ENCODE measurements at places on chromosomes 7 and 10.
A peak's percentile ranks its signal among the peaks of the same experiment; 100 is the strongest.

GRCh38 chr10:79093658-79094411 lies 25.1 kb downstream of the ZMIZ1 start:
- H3K4me3 ChIP-seq = no peak overlapping the region
- H3K4me1 ChIP-seq = peaks cover 98% of the 10 kb centered on the region
- H3K27me3 ChIP-seq = no peaks in the 10 kb centered on the region
- H3K36me3 ChIP-seq = peaks cover 7% of the 10 kb centered on the region
- peak overlapping the region; percentile 82 for H3K27ac ChIP-seq

DNA sequence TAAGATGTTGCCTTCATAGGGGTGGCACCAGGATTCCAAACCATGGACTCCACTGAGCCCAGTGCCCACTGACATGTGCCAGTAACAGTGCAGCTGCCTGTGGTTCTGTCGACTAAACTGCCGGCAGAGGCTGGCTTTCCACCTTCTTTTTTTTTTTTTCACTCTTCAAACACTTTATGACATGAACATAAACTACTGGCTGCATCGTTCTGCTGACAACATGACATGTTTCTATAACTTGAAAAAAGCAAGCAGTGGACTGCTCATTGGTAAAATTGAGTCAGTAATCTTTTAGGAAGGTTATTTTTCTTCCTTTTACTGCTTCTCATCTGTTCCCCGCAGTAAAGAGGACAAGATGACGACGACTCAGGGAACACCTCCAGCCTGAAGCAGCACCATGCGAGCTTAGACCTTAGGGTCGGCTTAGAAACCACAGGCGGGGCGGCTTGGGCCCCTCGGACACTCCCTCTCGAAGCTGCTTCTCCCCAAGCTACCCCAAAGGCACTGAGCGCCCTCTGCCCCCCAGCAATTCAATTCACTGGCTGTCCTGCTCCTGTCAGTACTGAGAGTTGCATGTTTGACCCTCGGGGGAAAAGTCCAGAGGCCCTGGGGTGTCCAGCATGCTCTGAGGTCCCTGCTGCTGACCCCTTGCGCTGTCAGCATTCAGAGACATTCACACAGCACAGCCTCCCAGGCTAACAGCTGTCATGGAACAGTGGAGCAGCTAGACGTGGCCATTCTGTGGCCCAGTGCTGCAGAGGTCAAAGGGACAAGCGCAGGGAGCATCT lies 112.5 kb downstream of the EGFR start:
- peak overlapping the region; percentile 60 for H3K27ac ChIP-seq
- H3K36me3 ChIP-seq = no peaks in the 10 kb centered on the region
- H3K27me3 ChIP-seq = no peaks in the 10 kb centered on the region
- no peak overlapping the region for H3K4me3 ChIP-seq
- peaks cover 26% of the 10 kb centered on the region for H3K4me1 ChIP-seq
- no peak for DNase-seq

DNA sequence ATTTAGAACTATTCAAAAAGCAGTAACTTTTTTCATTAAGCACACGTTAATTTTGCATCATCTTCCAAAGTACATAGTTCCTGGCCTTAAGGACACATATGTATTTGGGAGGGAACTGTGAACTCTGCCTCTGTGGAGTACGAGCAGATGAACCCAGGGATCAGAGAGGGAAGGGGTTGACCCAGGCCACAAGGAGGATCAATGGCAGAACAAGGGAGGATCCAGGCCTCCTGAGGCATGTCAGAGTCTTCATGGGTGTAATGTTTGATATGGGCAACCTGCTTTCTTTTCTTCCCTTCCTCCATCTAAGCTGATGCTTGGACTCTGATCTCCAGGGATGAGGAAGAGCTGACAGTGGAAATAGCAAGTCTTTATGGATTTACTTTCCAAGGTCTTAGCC lies 164.0 kb downstream of the SH2D4B start:
- H3K27me3 ChIP-seq = no peaks in the 10 kb centered on the region
- no peak overlapping the region for H3K4me3 ChIP-seq
- DNase-seq = no peak
- peaks cover 9% of the 10 kb centered on the region for H3K4me1 ChIP-seq

GRCh38 chr7:77247206-77247850 lies 47.7 kb upstream of the FGL2 start:
- peaks cover 10% of the 10 kb centered on the region for H3K4me1 ChIP-seq
- no peaks in the 10 kb centered on the region for H3K27me3 ChIP-seq
- DNase-seq = peak; percentile 61

GRCh38 chr7:74174606-74175082 lies 488 bp downstream of the EIF4H start:
- no peaks in the 10 kb centered on the region for H3K27me3 ChIP-seq
- DNase-seq = peak; percentile 38
- H3K4me1 ChIP-seq = peaks cover 55% of the 10 kb centered on the region
- H3K36me3 ChIP-seq = no peaks in the 10 kb centered on the region
- H3K27ac ChIP-seq = peak overlapping the region; percentile 96

DNA sequence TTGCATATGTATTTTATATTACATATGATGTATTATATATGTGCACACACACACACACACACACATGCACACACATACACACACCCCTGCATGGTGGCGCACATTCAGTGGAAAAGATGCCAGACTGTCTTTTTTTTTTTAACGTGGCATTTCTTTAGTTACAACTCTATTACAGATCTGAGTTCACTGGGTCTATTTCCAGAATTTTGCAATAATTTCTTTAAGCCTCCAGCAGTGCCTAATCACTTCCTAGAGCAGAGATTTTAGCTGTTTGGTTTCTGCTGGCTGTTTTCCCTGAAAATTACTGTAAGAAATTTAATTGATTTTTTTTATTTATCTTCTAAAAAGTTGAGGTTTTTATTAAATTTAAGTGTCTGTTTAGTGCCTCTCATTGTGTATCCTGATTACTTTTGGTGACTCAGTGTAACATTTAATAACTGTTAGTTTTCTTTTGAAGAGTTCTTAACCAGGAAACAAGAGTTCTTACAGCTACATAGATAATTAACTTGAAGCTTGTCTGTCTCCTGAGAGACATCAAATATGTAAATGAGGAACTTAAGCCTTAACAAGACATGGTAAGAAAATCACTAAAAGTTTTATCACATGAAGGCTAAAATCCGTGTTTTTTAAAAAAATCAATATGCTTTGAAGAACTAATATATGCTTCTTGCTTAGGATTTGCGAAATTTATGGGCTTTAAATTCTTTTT lies 232.0 kb downstream of the MDFIC start:
- no peak overlapping the region for H3K27ac ChIP-seq
- H3K4me3 ChIP-seq = no peak overlapping the region
- DNase-seq = no peak
- H3K4me1 ChIP-seq = no peaks in the 10 kb centered on the region

DNA sequence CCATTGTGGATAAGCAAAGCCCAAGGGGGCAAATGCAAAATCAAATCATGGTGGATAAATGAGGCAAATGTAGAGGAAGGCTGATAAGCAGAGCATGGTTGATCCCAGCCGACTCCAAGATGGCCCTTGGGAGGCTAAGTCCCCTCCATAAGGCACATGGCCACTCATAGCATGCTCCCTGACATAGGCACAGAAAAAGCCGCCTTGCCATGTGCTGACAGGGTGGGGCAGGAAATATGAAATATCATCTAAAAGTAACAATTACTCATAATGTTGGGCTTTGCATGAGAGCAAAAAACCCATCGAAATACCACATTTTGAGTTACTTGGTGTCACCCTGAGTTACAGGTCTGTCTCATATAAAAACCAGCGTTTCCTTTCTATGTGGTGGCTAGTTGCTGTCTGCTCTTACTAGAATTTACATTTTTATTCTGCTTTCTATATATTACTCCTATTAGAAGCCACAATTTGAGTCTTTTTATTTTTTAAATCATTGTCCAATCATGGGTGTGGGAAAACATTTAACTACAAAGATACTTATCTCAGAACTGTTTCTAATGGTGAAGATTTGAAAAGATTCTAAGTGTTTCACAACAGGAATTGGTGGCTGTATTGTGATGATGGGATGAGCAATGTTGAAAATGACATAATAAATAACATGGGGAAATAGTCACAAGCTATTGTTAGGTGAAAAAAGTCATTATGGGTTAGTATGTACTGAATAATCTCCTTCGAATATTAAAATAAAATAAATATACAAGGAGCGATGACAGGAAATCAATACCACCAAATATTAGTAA lies 102.7 kb downstream of the CUBN start:
- H3K4me1 ChIP-seq = peaks cover 37% of the 10 kb centered on the region
- DNase-seq = no peak
- H3K27me3 ChIP-seq = no peaks in the 10 kb centered on the region
- no peak overlapping the region for H3K4me3 ChIP-seq

DNA sequence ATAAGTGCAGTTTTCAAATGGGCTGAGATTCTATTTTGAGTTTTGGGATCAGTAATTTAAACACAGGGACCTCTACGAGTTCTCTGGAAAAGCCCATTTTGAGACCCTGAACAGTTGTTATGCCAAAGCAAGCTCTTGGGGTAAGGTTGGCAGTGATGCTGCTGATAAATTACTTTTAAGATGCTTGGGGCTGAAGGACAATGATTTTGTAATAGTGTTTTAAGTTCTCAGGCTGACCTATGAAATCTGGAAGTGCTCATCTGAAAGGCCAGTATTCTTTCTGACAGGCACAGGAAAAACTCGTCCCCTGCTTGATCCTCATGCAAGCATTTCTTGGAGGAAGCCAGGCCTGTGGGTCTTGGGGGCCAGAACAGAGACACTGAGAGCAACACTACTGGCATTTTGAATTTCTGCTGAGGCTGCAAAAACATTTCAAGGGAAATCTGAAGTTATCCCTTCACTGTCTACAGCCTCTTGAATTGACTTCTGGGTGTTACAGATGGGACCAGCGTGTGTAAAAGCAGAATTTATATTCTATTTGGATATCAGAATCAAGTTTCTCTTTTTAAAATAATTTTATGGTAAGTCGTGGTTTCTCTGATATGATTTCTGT lies 79.7 kb downstream of the AUTS2 start:
- no peaks in the 10 kb centered on the region for H3K27me3 ChIP-seq
- H3K4me3 ChIP-seq = no peak overlapping the region
- peaks cover 27% of the 10 kb centered on the region for H3K4me1 ChIP-seq

- no peak for DNase-seq
- peaks cover 5% of the 10 kb centered on the region for H3K4me1 ChIP-seq
- no peak overlapping the region for H3K27ac ChIP-seq
- no peak overlapping the region for H3K4me3 ChIP-seq
- no peaks in the 10 kb centered on the region for H3K36me3 ChIP-seq
Observed at GRCh38 chr10:77041636-77042258, 595.9 kb downstream of the KCNMA1 start.

DNA sequence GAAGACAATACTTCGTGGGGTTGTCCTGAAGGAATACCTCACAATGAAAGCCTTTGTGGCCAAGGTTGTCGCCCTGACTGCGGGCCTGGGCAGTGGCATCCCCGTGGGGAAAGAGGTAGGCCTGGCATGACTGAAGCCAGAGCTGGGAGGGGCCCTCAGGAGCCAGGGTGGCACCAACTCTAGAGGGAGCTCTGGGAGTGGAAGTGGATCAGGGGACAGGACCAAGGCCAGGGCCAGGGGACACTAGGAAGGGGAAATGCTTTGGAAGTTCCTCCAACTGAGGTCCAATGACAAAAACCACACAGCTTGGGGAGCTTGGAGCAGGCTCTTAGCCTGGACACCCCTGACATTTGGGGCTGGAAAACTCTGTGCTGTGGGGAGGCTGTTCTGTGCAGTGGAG lies 5.8 kb downstream of the CLCN1 start:
- no peak for DNase-seq
- H3K4me3 ChIP-seq = no peak overlapping the region
- H3K36me3 ChIP-seq = no peaks in the 10 kb centered on the region
- no peaks in the 10 kb centered on the region for H3K4me1 ChIP-seq
- H3K27me3 ChIP-seq = no peaks in the 10 kb centered on the region
- H3K27ac ChIP-seq = no peak overlapping the region

GRCh38 chr7:13457790-13458189 lies 531.7 kb downstream of the ETV1 start:
- no peaks in the 10 kb centered on the region for H3K4me1 ChIP-seq
- no peak overlapping the region for H3K27ac ChIP-seq
- H3K36me3 ChIP-seq = no peaks in the 10 kb centered on the region
- peak; percentile 4 for DNase-seq
- no peak overlapping the region for H3K4me3 ChIP-seq
- no peaks in the 10 kb centered on the region for H3K27me3 ChIP-seq

- no peak overlapping the region for H3K27ac ChIP-seq
- no peaks in the 10 kb centered on the region for H3K36me3 ChIP-seq
- H3K27me3 ChIP-seq = no peaks in the 10 kb centered on the region
- DNase-seq = no peak
- H3K4me3 ChIP-seq = no peak overlapping the region
- no peaks in the 10 kb centered on the region for H3K4me1 ChIP-seq
Observed at GRCh38 chr7:147803606-147804005, 787.0 kb upstream of the C7orf33 start.

- no peaks in the 10 kb centered on the region for H3K4me1 ChIP-seq
- no peak overlapping the region for H3K27ac ChIP-seq
- DNase-seq = no peak
- H3K4me3 ChIP-seq = no peak overlapping the region
Observed at GRCh38 chr7:121953601-121954000, 80.6 kb downstream of the PTPRZ1 start.

DNA sequence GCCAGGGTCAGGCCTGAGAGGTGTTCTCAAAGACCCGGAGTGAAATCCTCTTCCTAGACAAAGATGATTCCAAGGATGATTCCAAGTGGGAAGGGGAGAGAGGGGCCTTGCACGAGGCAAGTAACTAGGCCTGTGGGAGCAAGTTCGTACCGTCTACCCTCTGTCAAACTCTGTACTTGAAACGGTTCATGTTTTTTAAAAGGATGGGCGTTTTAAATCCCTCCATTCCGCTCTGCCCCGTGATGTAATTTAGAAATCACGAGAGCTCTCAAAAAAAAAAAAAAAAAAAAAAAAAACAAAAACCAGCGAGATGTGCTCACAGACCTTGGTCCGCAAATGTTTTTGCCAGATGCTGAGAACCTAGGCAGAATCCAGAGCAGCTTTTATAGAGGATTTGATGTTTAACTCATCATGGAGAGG lies 114.7 kb upstream of the CARD11 start:
- no peak overlapping the region for H3K27ac ChIP-seq
- peak; percentile 11 for DNase-seq
- H3K4me3 ChIP-seq = no peak overlapping the region
- no peaks in the 10 kb centered on the region for H3K4me1 ChIP-seq

GRCh38 chr10:75839020-75839419 lies 407.6 kb downstream of the LRMDA start:
- H3K36me3 ChIP-seq = no peaks in the 10 kb centered on the region
- H3K4me1 ChIP-seq = no peaks in the 10 kb centered on the region
- H3K27me3 ChIP-seq = no peaks in the 10 kb centered on the region
- no peak for DNase-seq

- H3K27me3 ChIP-seq = no peaks in the 10 kb centered on the region
- peak; percentile 6 for DNase-seq
- H3K4me3 ChIP-seq = peak overlapping the region; percentile 87
- H3K27ac ChIP-seq = peak overlapping the region; percentile 87
- no peaks in the 10 kb centered on the region for H3K36me3 ChIP-seq
- peaks cover 16% of the 10 kb centered on the region for H3K4me1 ChIP-seq
Observed at GRCh38 chr7:95435422-95435780, 573 bp upstream of the PON2 start.

- H3K4me3 ChIP-seq = no peak overlapping the region
- no peaks in the 10 kb centered on the region for H3K27me3 ChIP-seq
- no peaks in the 10 kb centered on the region for H3K36me3 ChIP-seq
- no peak for DNase-seq
Observed at GRCh38 chr7:141990011-141990725, 5.5 kb upstream of the MGAM start.

- H3K36me3 ChIP-seq = peaks cover 10% of the 10 kb centered on the region
- no peak for DNase-seq
- no peak overlapping the region for H3K4me3 ChIP-seq
Observed at GRCh38 chr7:111841596-111842205, 279.4 kb upstream of the IMMP2L start.

All from heart right ventricle (tissue), 16 donors.